ENCODE measurements at places on chromosomes 5 and 9.

GRCh38 chr9:114884787-114885452 is 45.5 kb downstream of the TNFSF8 start:
- DNase-seq = no peak

DNA sequence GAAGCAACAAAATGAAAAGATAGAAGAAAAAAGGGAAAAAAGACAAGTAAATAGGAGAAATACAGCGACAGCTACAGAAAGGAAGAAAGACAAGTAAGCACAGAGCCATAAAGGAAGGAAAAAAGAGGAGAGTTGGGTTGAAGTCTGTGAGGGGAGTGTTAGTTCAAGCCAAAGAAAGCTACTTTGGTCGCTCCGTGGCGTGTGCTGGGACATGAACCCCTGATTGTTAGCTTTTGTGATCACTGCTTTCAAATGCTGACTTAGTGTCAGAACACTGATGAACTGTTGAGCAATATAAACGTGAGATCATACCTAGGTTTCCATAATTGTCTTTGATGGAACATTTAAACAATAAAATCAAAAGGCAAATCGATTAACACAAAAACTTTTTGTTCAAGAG is 370.1 kb downstream of the TMEM161B start:
- no peak for DNase-seq

- no peak for DNase-seq
Observed at GRCh38 chr5:43101491-43101890, 19.2 kb upstream of the ZNF131 start.

GRCh38 chr9:32589083-32589723 is 16.2 kb upstream of the NDUFB6 start:
- no peak for DNase-seq

DNA sequence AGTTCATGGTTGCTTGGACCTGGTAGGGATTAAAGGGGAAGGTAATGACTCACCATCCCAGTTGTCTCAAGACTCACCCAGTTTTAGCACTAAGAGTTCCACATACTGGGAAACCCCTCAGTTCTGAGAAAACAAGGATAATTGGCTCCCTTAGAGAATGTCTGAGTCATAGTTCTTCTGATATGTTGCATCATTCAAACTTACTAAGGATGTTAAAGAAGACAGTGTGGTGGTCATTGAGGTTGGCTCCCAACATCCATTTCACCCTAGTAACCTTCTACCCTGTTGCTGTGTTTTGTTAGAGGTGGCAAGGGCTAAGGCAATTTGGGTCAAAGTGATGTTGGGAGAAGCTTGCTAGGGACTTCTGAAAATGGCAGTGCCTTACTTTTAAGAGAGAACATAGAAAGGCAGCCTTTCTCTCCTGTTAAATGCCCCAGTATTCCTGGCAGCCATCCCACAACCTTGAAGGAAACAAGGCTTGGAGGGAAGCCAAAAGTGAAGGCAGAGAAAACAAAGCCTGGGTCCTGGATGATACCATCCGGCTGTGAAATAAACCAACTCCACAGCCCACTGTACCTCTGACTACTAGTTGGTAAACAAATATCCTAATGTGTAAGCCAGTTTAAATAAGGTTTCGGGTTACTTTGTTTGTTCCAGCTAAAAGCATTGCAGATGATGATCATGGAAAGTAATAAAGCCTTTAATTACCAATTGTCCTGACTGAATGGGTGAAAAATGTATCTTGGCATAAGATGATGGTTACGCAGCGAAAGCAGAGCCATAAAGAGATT is 80.4 kb upstream of the ADAMTSL1 start:
- DNase-seq = peak; percentile 97

- DNase-seq = peak; percentile 17
Observed at GRCh38 chr5:345404-346195, 24.1 kb downstream of the AHRR start.
